ENCODE measurements at places on chromosomes 6 and 20. TPM values are rescaled to one million over a fixed set of nuclear protein-coding genes. Genes with fewer than 3 reads are reported as not detected.

Gene MICB
- polyA plus RNA-seq: 1.6 TPM

Gene RFX6
- 0.06 TPM for polyA plus RNA-seq

DNA sequence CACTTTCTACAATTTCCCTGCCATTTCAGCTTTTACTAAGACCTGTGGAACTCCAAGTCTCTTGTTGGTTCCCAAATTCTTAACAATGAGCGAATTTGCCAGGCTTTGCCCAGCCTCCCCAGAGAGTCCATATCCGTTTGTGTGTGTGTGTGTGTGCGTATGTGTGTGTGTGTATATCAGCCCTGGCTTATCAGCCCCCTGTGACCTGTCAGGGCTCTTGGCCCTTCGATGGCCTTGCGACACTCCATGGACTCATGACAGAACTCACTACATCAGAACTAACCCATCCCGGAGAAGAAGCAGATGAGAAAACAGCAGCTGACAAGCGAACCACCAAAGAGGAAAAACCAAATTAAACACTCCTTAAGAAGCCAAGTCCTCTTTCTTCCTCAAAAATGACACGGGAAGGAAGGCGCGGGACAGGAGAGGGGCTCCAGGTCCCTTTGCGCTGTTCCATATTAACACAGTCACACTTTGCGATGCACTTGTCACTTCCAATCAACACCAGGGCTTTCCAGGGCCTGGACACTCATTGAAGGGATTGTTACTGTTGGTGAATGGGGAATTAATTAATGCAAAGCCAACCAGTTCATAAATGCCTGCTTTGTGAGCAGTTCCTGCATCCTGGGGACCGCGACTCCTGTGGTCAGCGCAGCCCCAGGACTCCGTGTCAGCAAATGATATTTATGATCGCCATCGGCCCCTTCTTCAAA, 524.0 kb downstream of the CD83 start:
- DNase-seq: no peak

DNA sequence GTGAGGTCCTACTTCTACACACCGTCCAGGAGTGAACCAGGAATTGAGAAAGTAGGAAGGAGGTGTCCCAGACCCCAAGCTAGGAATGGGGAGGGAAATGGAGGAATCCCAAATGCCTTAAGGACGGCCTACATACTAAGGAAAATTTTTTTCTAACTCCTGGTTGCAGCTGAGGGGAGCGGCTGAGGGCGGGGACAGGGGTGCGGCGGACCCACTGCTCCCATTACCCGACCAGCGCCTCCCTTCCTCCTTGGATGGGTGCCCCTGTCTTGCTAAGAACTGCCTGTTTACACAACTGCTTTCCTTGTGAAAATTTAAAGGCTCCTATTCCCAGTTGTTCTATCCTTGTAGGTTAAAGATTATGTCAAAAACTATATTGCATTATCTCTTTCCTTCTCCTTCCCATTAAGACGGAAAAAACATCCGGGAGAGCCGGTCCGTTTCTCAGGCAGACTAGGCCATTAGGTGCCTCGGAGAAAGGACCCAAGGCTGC, 699 bp upstream of the HSPA1B start:
- DNase-seq: no peak

DNA sequence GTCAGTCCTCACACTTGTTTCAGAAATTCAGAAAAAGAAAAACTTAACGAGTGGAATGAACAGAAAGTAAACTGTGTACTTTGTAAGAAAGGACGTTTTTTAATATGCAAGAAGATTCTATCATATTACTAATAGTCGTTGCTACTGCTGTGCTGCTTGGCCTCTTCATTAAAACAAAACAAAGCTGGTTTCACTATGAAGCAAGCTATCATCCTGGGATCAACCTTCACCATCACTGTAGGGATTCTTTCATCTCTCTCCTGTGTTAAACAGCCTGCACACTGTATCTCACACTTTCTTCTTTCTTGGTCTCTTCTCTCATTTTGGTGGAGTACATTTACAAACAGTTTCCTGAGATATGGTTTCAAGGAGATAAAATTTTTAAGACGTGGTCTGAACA, 284.2 kb downstream of the BTBD9 start:
- no peak for DNase-seq

DNA sequence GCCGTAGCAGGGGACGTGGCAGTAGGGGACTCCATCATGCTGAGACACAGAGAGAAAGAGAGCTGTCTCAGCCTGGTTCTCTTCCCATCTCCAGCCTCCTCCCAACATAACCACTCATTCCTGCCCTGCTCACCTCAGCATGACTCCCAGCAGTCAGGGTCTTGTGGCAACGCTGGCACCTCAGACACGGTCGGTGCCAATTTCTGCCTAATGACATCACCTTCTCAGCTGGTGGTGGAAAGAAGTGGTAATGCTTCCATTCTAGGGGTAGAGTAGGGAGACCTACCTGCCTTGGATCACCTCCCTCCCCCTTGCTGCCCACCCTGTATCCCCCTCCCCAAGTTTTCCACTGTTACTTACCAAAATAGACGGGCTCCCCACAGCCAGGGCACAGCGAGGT, 2.5 kb downstream of the CRIP3 start:
- DNase-seq: no peak

- no peak for DNase-seq
These were observed 76.8 kb downstream of the CNKSR3 start for GRCh38 chr6:154433477-154434241.

DNA sequence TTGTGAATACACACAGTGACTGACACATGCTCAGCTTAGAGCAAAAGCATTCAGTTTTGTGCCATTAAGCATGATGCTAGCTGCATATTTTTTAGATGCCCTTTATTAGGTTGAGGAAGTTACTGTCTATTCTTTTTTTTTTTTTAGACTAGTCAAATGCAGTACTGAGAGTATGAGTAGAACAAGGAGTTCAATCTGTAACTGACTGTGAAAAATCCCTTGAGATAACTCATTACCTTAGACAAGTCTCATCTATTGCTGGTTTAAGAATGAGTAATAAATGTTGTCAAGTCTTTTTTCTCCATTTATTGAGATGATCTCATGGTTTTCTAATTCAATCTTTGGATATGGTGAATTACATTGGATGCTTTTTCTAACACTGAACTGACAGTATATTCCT, 23.2 kb downstream of the AHI1 start:
- no peak for DNase-seq

GRCh38 chr6:81984599-81984998, 232.1 kb upstream of the TENT5A start:
- DNase-seq: no peak

- no peak for DNase-seq
These were observed 39.9 kb downstream of the AFDN start for GRCh38 chr6:167866642-167867041.

- no peak for DNase-seq
These were observed 191.9 kb downstream of the ISM1 start for GRCh38 chr20:13412806-13413445.

- no peak for DNase-seq
These were observed 263.2 kb upstream of the RNF217 start for GRCh38 chr6:124699038-124699437.

GRCh38 chr6:139448998-139449610, 74.7 kb upstream of the CITED2 start:
- no peak for DNase-seq

All from urinary bladder (tissue), 4 donors.